ENCODE measurements at places on chromosomes 12 and 14. TPM values are rescaled to one million over a fixed set of nuclear protein-coding genes. Genes with fewer than 3 reads are reported as not detected.
A peak's percentile ranks its signal among the peaks of the same experiment; 100 is the strongest.

Gene OAS1
- total RNA-seq = 19.3 TPM

- DNase-seq = no peak
These were observed 718 bp downstream of the PACS2 start for GRCh38 chr14:105315211-105315721.

DNA sequence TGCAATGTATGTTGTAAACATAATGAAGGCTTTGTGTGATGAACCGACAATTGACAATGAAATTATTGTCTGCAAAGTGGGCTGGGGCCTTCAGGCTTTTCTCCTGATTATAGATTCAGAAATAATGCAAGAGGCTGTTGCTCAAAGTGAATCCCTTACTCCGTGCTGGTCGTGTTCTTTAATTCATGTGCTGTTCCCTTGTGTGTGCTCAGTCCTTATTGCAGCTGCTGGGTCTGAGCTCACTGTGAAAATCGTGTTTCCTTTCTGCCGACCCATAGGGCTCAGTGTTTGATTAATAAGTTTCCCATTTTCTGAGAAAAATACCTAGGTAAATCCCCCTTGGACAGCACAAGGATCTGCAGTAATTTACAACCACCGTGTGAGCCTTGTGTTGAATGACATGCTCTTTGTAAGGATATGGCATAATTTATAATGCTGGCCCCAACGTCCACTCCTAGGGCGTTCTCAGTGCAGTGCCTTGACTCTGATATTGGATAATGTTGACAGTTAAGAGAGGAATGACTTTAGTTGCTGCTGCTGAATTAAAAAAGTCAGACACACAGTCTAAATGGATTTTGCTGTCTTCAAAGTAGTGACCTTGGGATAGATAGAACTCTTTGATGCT lies 81.6 kb downstream of the RGS6 start:
- no peak for DNase-seq

GRCh38 chr12:72390146-72390545 lies 118.0 kb downstream of the TRHDE start:
- DNase-seq = no peak

GRCh38 chr12:111368291-111368787 lies 556 bp downstream of the PHETA1 start:
- no peak for DNase-seq

Gene TRPV4
- total RNA-seq = 1.3 TPM

Gene CCDC175
- not detected for total RNA-seq

GRCh38 chr14:100075681-100076080 lies 10.5 kb downstream of the EVL start:
- no peak for DNase-seq

GRCh38 chr12:90801776-90802175 lies 153.2 kb downstream of the CCER1 start:
- no peak for DNase-seq

DNA sequence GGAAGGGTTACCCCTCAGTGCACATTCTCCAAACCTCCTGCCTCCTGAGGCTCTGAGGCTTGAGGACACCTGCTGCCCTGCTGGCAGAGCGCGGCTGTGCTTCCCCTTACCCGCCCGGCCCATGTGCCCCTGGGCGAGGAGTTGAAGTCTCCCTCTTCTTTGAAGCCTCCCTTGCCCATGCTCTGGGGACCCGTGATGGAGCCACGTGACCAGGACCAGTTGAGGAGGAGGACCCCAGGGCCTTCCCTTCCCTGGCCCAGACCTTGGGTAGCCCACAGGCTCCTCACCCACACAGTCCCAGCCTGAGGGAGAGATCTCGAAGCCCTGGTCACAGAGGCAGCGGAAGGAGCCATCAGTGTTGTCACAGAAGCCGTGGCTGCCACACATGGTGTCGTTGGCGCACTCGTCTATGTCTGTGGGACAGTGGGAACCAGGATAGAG lies 12.9 kb downstream of the ISCA2 start:
- DNase-seq = no peak

Gene C12orf54
- total RNA-seq = 2.4 TPM

DNA sequence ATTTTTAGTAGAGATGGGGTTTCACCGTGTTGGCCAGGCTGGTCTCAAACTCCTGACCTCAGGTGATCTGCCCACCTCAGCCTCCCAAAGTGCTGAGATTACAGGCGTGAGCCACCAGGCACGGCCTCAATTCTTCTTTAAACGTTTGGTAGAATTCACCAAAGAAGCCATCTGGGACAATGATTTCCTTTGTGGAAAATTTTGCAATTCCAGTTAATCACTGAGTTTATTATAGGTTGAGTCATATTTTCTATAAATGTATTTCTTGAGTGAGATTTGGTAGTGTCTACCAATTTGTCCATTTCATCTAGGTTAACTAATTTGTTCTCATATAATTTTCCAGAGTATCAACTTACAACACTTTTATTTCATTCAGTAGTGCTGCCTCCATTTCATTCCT lies 683.9 kb upstream of the TMEM132C start:
- no peak for DNase-seq

Gene CISTR
- total RNA-seq = not detected

GRCh38 chr14:100330388-100330931 lies 7.3 kb downstream of the SLC25A47 start:
- DNase-seq = no peak

- peak; percentile 76 for DNase-seq
These were observed 57.1 kb downstream of the NIN start for GRCh38 chr14:50773632-50774541.

GRCh38 chr12:121239351-121240061 lies 29.6 kb downstream of the P2RX4 start:
- DNase-seq = no peak

DNA sequence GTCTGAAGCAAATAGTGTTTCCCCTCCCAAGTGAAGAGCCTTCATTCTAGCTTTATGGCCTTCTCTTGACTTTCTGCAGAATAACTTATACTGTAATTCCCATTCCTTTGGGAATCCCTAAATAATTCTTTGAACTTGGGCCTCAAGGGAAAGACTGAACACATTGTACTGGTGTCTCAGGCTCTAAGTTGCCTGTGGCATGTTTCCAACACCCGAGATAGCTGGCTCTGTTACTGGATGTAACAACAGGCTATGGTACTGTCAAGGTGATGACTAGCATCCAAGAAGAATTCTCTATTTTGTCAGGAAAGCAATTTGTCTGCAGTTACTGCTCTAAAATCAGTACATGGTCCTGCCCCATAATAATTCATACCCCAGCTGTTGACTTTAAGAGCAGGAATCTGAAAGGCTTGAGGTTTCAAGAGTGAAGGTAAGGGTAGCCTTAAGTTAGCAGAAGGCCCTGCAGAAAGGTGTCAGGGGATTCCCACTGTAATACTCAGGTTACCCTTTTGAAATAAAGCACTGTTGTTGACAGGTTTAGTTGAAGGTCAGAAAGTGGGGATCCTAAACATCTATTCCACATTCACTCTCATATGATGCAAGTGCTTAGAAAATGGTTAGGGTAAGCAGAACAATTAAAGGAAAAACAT lies 5.2 kb downstream of the GPX2 start:
- no peak for DNase-seq

DNA sequence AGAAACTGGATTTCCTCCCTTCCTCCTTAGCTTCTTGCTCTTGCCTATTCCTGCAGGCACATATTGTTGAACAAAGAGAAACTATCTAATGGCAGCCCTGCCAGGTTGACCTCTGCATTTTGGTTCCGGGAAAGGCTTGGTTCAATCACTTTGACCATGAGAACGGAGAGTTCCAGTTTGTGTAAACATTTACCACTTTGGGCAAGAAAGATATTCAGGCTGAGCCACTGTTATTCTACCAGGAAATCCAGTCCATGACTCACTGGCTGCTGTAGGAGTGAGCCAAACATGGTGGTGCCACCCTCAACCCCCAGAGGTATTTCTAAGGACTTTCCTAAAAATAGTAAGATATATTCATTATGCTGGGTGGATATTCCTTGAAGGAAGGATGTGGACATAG lies 242.2 kb upstream of the OR4E1 start:
- no peak for DNase-seq

Gene CLEC1B
- not detected for total RNA-seq
